Germinal center (tissue), 1 donor: ENCODE measurements at places on chromosomes 16 and 17.

GRCh38 chr17:8212312-8213180 lies 2.2 kb upstream of the AURKB start:
- DNase-seq = no peak

- no peak for DNase-seq
Observed at GRCh38 chr17:44351961-44352827, 7.1 kb downstream of the GRN start.

DNA sequence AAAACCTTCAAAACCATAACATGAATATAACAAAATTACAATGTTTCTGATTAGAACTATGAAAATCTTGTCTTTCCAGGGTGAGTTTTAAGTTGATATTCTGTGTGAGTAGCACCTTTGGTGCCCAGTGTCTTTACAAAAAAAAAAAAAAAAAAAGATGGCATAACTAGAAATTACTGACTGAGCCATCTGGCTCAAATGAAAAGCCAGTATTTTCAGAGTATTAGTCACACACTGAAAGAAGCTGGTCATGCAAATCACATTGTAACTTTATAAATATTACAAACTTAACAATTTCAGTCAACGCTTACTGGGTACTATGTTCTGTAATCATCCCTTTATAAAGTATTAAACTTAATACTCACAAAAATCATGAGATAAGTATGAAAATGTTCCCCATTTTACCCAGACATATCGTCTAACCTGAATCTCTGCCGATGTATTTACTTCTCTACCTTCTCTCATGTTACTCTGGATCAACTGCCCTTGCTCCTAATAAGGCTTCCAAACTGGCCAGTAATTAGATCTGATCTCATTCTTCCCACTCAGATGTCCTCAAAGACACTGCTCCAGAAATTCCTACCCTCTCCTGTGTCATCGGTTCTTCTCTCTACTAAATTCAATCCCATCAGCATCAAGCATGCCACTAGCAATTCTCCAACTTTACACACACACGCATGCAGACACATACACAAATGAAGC lies 25.4 kb downstream of the UBE2G1 start:
- no peak for DNase-seq

- no peak for DNase-seq
Observed at GRCh38 chr17:64692187-64692586, 30.1 kb upstream of the SMURF2 start.

- no peak for DNase-seq
Observed at GRCh38 chr17:57670769-57671569, 74.1 kb downstream of the CCDC182 start.

GRCh38 chr16:57299009-57299718 lies 14.7 kb upstream of the PLLP start:
- DNase-seq = peak; percentile 61

DNA sequence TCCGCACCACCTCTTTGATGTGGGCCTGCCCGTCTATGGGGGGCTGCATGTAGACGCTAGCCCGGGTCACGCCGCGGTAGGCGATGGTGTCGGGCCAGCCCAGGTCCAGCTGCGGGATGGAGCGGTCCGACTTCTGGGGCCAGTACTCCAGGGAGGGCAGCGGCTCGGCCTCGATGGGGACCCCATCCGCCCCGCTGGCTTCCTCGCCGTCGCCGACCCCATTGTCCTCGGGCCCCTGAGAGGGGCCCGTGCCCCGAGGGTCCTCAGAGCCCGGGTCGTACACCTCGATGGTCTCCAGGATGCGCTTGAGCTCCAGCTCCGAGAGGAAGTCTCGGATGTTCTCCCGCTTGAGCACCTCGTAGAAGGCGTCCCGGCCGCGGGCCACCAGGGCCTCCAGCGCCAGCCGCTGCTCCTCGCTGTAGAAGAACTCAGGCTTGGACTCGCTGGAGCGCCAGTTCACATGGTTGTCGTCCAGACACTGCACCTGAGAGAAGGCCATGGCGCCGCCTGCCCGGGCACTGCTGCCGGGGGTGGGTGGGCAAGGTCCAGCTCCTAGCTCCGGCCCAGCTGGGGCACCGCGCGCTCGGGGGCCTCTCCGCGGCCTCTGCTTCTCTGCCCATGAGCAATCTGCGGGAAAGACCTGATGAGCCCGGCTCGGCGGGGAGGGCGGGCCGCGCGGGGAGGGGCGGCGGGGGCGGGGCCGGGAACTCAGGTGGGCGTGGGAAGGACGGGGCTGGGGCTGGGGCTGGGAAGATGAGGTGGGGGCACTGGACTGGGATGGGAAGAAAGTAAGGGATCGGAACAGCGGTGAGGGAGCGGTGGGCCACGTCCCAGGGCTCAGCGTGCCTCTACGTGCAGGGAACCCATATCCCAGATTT lies 782 bp downstream of the FAM83G start:
- peak; percentile 48 for DNase-seq

- DNase-seq = no peak
Observed at GRCh38 chr17:12644623-12645022, 21.1 kb upstream of the MYOCD start.

GRCh38 chr17:72599891-72600290 lies 479.1 kb downstream of the SOX9 start:
- DNase-seq = no peak

- DNase-seq = peak; percentile 66
Observed at GRCh38 chr17:44628243-44629188, 27.8 kb upstream of the MEIOC start.

DNA sequence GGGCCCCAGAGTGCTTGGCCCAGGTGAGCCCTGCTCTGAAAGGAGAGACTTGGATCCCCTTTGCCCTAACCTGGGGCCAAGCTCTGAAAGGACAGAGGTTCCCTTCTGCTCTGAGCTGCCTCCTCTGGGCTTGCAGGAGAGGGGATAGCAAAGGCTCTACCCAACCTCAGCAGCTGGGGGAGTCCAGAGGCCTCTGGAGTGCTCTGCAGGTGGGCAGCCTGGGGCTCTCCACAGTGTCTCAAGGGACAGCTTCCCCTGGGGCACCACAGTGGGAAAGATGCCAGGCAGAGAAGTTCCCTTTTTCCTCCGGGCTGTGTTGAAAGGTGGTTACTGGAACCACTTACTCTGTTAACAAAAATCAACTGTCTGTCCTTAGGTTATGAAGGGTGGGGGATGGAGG lies 48.2 kb upstream of the MGAT5B start:
- DNase-seq = peak; percentile 51

DNA sequence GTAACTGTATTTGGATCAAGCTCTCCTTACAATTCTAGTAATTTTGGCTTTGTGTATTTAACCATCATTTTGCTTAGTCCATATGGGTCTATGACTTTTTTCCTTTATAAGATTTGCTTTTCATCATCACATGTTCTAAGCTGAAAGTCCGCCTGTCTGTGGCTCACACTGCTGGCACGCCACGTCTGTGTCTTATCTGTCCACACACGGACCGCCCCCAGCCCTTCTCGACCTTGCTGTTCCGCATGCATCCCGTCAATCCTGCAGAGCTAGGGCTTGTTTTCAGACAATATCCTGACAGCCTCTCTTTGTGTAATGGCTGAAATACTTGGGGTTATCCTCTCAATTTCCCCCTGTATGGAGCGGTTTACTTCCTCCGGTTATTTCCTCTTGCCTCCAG lies 8.4 kb upstream of the ALDH3A1 start:
- DNase-seq = no peak

DNA sequence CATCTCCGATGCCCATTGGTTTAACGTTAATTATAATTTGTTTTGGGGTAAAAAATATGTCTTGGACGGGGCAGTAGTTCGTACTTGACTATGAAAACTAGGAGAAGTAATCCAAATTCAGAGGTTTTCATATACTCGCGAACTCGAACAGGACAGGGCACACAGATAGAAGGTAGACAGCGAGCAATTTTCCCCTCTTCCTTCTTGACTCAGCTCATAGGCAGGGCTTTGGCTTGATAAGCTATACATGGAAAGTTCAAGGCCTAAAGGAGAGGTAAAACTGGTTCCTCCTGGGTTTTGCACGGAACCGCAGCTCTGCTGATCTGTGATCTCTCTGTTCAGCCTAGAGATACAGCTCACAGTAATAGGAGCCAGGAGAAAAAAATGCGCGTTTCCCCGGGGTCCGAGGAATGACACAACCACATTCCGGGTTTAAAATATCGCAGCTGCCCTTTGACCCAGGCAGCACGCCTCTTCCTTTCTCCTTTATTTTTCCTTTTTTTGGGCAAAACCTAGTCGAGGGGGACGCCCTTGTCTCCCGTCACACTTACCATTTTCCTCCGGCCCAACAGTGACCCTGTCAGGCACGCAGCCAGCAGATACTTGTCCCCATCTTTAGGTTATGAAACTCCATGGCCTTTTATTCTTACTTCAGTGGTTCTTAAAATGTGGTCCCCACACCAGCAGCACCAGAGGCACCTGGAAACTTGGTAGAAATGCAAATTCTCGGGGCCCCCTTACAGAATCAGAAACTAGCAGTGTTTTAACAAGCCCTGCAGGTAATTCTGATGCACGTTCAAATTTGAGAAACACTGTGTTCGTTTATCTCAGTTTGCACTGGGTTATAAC lies 1.7 kb upstream of the LASP1 start:
- DNase-seq = peak; percentile 44

- peak; percentile 65 for DNase-seq
Observed at GRCh38 chr17:46191322-46192188, 1.7 kb downstream of the KANSL1 start.

GRCh38 chr16:69534720-69535119 lies 31.0 kb upstream of the NFAT5 start:
- no peak for DNase-seq

DNA sequence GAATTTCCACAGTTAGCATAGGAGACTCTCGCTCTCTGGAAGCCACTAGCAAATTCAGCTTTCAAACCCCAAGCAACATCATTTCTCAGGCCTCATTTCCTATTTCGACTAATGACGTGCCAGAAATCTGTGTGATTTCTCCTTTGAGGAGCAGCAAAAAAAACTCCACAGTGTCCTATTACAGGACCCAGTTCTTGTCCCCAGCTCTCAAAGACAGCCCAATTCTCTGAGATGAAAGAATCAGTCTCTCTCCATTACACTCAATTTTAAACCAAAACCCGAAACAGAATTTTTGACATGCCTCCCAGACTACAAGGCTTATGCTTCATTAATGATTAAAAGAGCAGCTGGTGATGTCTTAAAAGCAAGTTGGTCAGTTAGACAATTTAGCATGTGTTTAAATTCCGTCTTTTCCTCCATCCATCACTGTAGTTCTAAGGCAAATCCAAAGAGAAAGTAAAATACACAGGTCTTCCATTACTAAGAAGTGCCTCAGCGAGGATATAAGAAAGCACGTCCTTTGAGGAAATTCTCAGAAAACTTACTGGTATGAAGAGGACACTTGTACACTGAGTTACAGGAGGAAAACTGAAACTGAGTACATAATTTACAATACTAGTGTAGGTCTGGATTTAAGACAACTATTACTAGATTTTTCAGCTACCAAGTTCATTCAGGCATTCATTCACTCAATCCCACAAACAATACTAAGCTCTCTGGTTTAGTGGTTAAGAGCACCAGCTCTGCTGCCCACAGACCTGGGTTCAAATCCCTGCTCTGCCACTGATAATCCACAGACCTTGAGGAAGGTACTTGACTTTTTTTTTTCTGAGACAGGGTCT lies 12.5 kb downstream of the TOM1L2 start:
- DNase-seq = no peak

DNA sequence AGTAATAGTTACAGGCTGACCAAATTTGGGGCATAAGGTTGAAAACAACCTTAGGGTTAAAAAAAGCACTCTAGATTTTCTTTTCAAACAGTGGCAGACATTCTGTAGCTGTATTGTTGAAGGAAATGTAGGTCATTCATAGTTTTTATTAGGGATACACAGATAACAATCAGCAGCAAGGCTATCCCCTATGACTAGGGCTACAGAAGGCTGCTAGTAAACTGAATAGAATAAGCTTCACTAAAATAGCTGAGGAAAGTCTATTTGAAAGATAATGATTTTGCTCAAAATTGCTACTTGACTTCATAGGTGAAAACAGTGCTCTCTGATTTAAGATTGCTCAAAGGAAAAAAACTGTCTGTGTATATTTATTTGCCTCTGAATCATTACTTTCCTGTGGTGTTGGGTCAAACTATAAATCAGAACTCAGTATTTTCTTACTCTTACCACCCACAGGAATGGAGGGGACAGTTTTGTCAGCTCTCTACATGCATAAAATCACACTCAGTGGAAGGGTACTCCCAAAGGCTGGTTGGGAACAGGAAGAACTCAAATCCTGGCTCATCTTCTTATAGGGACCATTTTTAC lies 24.8 kb downstream of the RPGRIP1L start:
- DNase-seq = no peak

DNA sequence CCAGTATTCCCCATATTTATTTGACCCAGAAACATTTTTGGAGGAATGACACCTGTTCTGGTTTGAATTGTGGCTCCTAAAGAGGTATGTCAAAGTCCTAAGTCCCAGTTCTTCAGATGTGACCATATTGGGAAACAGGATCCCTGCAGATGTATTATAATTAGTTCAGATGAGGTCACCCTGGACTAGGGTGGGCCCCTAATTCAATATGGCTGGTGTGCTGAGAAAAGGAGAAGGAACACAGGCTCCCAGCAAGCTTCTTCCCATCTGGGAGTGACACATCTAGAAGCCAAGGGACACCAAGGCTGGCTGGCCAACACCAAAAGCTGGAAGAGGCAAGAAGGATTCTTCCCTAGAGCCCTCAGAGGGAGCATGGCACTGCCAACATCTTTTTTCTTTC lies 3.8 kb upstream of the GCSH start:
- no peak for DNase-seq

DNA sequence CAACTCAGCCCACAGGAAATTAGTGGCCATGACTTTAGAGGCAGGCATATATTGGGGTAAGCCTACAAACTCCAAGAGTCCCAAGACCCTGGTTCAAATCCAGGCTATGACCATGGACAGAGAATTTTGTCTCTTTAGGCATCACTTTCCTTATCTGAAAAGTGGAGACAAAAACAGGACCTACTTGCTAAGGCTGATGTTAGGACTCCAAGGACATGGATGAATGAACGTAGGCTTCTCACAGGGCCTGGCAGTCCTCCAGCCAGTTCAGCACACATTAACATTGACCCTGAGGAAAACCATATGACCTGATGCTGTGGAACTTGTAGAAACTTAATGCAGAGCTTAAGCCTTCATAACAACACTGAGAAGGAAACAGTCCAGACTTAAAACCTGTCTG lies 1.4 kb downstream of the FKBP10 start:
- DNase-seq = no peak

DNA sequence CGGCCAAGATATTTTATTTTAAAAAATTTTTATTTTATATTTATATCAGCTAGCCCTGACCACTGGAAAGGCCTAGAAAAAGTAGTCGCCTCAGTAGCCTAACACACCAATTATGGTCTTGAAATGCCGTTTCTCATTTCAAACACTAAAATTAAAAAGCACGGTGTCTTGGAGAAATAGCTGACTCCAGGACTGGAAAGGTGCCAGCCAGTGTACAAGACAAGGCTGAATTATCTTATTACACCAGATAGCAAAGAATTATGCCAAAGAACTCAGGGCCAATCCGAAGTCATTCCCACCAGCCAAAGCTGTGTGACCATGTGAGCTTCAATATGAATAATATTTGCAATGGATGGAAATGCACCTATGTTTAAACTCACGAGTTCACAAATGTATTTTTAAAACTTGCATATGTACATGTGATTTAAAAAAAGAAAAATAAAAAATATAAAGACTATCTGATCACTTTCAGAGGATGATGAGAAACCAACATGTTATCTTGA lies 19.9 kb upstream of the ATP2C2 start:
- no peak for DNase-seq
